ENCODE measurements at places on chromosomes 4 and X.

GRCh38 chr4:32689518-32689917 lies 1969.3 kb downstream of the PCDH7 start:
- DNase-seq: no peak

GRCh38 chr4:123127875-123128274 lies 205.5 kb upstream of the NUDT6 start:
- DNase-seq: no peak

GRCh38 chr4:78057135-78057599 lies at the start of gene FRAS1:
Gene FRAS1 (plus strand): TSS chr4:78057323. CDS start chr4:78058010, 687 bp downstream.
- no peak for DNase-seq

DNA sequence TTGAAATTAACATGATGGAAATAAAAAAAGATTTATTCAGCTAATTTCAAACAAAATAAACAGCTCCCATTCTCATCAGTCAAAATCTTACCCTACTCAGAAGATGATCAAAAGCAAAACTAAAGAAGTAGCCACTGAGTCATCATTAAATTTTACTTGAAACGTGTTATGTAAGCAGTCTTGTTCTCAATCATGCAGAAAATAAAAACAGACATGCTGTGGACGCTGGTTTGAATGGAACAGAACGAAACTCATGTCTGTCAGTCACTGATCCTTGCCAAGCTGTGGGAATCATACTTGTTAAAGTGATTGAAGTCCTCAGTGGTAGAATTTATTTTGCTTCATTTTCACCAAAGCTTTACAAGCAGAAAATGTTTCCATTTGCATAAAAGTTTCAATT lies 77.2 kb upstream of the TLR3 start:
- DNase-seq: no peak

- no peak for DNase-seq
Measured at GRCh38 chrX:112678831-112679230, 907 bp downstream of the LHFPL1 start.

DNA sequence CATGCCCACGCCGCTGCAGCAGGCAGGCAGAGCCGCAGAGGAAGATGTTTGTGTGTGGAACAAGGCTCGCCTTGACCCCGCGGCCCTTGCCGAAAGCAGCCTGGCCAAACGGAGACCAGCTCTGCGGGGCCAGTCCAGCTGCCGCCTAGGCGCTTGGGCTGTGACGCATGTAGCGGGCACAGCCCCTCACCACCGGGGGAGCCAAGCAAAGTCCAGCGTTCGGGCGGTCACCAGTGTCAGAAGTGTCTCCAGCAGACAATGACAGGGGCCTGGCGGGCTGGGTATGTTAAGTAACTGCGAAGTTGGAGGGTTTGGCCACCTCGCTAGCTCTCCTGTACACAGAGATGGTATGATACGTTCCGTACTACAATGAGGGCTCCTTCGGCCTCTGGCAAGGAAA lies 1.3 kb downstream of the AMER1 start:
- DNase-seq: no peak

- DNase-seq: no peak
Measured at GRCh38 chr4:128917781-128918180, 108.3 kb downstream of the JADE1 start.

Data from SK-MEL-5 (cell line).